ENCODE measurements at places on chromosomes 2 and 18.
A peak's percentile ranks its signal among the peaks of the same experiment; 100 is the strongest.

DNA sequence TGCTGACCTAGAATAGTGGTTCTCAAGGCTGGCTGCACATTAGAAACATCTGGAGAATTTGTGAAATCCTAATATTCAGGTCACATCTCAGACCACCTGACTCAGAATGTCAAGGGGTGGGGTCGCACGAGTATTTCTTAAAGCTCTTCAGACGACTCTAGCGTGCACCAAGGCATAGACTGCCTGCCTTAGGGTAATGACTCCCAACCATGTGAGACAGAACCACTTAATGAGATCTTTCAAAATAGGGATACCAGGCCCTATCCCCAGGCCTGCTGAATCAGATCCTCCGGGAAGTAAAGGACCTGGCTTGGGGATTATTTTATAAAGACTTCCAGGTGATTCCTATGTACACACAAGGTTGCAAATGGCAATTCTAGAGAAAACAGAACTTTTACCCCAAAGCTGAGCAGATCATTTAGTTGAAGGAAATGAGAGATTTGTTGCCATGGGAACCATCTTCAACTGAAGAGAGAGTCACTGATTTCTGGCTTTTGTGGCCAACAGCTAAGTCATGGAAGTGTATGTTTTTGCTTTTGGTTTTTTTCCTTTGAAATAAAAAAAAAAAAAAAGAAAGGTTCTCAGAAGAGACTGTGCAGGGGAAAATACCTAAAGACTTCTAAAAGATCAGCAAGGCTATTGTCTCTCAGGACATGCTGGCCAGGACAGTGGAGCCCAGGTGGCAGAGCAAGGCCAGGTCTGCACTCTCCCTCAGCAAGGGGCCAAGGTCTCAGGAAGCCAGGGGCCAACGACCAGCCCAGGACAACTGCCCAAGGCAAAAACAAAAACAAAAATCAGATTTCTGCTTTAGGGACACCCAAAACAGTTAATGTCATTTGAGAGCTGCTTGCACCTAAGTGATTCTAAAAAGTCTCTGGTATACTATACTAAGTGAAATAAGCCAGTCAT lies 15.3 kb upstream of the LOXHD1 start:
- DNase-seq, result peak; percentile 76

- peak; percentile 90 for DNase-seq
Measured at GRCh38 chr2:72788756-72789155, 37.1 kb downstream of the EXOC6B start.

DNA sequence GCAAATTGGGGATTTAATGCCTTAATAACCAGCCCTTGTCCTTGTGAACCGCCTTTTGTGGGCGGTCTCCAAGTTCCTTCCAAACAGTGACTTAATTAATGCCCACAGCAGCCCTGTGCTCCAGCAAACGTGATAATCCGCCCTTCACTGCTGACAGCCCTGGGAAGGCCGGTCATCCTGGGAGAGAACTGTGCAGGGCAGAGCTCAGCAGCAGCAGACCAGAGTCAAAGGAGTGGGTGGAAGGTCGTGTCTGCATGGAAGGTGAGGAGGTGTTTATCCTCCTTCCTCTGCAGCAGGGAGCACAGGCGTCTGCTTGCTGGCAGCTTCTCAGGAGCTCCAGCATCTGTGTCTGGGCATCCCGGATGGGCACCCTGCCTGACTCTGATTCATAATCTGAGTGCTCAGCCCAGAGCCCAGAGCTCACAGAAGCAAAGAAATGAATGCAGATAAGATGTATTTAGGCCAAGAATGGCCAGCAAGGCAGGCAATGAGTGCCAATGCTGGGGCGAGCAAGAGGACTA lies 270.0 kb upstream of the PXDN start:
- peak; percentile 47 for DNase-seq

- no peak for DNase-seq
Measured at GRCh38 chr2:66233981-66234380, 200.9 kb upstream of the MEIS1 start.

DNA sequence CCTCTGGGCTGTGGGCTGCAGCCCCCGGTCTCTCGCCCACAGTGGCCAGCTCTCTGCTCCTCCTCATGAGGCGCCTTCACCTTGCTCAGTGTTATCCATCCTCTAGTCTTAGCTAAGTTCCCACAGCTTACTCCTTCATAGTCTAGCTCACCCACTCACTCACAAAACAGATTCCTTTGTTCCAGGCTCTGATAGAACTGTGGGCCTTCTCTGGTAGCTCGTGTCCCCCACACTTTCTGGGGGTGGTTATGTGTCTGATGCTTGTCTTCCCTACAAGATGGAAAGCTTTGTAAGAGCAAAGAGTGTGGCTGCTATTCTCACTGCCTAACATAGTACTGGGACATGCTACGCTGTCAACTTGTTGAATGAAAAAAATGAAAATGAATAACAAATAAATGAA lies 135.8 kb downstream of the EN1 start:
- no peak for DNase-seq

- no peak for DNase-seq
Measured at GRCh38 chr18:78436110-78436509, 543.5 kb upstream of the SALL3 start.

- DNase-seq, result no peak
Measured at GRCh38 chr2:235563056-235563910, 69.4 kb downstream of the AGAP1 start.

GRCh38 chr2:101630224-101630949 lies 67.1 kb upstream of the MAP4K4 start:
- DNase-seq, result no peak

DNA sequence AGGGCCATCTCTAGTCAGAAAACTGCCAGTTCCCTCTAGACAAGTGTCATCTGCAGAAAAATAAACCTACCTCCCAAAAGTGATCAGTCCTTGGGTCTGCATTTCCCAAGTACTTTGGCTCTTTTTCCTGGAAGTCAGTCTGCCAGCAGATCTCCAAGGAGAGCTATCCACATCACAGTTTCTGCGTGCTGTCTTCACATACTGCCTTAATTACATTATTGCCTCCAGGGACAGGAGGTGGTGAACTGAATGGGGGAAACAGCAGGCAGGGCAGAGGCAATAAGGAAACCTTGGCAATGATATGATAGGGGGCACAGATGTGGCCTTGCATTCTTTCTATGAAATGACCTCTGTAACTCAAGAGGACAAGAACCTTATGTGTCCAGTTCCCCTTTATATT lies 105.9 kb upstream of the SIX2 start:
- no peak for DNase-seq

GRCh38 chr2:74886811-74887210 lies 52.9 kb downstream of the HK2 start:
- no peak for DNase-seq

GRCh38 chr2:75608684-75609333 lies 37.8 kb upstream of the MRPL19 start:
- no peak for DNase-seq

DNA sequence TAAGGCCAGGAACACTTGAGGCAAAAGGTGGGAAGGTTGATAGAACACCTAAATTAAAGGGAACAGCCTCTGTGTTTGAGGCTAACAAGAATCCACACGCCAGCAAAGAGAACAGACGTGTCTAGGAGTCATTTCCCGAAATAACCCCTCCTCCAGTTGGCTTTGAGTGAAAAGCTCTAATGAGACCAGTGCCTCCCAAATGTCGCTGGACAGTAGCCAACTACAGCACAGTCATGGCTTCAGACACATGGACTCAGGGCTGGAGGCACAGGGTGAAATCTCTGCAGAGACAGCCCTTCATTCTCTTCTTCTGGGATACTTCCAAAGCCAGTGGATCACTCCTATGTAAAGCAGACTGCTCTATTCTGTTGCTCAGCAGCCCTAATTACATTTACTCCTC lies 49.6 kb downstream of the SOWAHC start:
- DNase-seq, result peak; percentile 85

DNA sequence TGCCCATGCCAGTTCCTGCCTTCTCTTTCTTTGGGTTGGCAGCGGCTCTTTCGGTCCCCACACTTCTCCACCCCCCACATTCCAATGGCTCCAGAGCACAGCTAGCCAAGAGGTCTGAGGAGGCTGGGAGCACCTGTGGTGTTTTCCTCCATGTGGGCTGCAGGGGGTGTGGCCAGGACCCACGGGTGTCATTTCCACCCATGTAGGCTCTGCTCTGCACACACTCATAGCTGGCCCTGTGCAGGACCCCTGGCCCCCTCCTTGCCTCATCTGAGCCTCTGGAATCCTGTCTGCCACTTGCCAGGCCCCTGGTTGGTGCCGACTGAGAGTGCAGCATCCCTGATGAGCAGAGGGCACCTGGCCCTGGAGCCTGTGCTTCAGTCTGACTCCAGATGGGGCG lies 46.3 kb downstream of the DYSF start:
- no peak for DNase-seq

DNA sequence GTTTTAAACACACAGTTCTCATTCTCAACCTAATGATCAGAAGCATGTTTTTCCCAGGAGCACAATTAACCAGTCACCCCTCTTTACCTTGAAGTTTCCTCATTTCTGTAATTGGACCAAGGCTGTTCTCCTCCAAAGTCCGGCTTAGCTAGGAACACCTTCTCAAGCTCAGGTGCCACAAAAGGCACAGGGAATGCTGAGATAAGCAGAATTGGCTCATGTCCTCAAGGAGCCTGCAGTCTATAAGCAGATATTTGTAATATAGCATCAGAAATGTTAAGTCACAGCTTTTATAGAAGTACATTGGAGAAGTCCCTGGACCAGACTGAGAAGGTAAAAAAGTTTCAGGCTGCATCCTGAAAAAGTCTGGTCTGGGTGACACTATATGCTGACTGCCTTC lies 20.7 kb downstream of the OSR1 start:
- no peak for DNase-seq

GRCh38 chr2:12244070-12244469 lies 472.7 kb upstream of the TRIB2 start:
- no peak for DNase-seq

- no peak for DNase-seq
Measured at GRCh38 chr2:57918126-57918525, 128.5 kb upstream of the VRK2 start.

DNA sequence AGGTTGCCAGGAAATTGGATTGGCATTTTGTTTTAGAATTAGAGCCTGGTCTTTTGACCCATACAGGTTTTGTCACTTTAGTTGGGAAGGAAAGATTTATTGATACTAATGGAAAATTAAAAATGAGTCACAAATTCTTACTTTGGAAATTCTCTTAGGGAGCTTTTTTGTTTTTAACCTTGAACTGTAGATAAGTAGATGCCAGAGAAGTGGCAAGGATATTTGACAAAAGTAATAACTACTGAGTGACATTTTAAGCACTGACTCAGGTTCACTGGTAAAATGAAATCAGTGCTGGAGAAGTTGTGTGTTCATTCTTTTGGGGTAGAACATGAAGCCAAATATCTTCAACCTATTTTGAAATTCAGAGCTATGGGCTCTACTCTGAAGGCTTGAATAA lies 56.5 kb downstream of the LDLRAD4 start:
- no peak for DNase-seq

DNA sequence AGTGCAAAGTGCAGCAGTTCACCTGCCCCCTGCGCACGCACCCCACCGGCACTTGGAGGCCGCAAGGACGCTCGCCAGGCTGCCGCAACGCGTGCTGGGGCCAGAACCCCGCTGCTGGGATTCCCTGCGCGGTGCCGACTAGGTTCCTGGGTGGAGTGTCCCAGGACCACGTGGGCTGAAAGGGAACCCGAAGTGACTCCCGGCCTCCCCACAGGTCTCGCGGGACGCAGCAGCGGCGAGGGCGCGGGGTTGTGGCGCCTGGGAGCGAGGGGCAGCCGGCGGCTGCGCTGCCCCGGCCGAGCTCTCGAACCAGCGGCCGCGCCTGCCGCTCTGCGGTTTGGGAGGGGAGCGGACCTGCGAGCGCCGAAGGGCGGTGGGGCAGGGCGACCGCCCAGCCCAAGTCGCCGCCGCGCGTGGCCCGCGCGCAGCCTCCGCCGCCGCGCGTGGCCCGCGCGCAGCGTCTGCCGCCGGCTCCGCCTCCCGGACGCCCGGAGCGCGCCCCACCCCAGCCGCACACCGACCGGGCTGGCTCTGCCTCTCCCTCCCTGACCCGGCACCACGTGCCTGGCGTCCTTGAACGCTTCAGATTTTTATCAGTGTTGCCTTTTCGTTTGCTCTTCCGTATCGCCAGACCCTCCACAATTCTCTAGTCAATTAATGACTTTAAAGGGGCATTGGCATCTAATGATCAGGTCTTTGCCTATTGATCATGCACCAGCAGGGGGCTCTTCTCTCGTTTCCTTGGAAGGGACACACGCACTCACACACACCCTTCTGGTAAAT lies at the start of gene FTCDNL1:
Gene FTCDNL1, minus strand, starts transcription at position 475 of the 783 bp plus-strand sequence. CDS start 2,230 bp downstream, outside the sequence.
- DNase-seq, result peak; percentile 25

DNA sequence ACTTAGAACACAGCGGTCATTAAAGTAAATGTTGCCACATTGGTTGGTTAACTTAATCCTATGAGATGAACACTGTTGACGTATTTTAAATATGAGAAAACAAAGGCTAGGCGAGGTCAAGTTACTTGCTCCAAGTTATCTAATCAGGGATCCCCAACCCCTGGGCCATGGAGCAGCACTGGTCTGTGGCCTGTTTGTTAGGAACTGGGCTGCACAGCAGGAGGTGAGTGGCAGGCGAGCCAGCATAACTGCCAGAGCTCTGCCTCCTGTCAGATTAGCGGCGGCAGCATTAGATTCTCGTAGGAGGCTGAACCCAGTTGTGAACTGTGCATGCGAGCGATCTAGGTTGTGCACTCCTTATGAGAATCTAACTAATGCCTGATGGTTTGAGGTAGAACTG lies 878.9 kb downstream of the CPS1 start:
- DNase-seq, result no peak

DNA sequence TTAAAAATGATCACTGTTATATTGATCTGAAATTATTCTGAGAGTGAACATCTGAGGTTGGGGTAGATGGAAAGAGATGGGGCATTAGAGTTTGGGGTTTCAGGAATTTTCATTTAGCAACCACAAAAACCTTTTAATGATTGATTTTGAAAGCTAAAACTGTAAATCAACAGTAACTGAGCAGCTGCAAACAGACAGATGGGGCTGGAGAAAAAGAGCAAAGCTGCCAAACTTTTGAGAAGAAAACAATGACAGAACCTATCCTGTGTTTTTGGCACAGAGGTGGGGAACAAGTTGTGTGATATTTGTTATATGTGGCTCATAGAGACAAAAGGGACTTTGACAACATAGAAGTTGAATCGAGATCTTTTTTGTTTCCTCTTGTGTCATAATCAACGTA lies 415.8 kb upstream of the DSEL start:
- no peak for DNase-seq

GRCh38 chr18:23921716-23922285 lies 92.8 kb upstream of the TTC39C start:
- DNase-seq, result no peak

Data from stromal cell of bone marrow (primary cell).